Dorsolateral prefrontal cortex (tissue), 122 donors: ENCODE measurements at places on chromosomes 6 and 20.

GRCh38 chr6:98583506-98583905, 250.9 kb upstream of the POU3F2 start:
- no peak for DNase-seq

- no peak for DNase-seq
Observed at GRCh38 chr6:46606338-46606737, 46.3 kb downstream of the CYP39A1 start.

- DNase-seq = no peak
Observed at GRCh38 chr6:167748458-167749379, 78.0 kb upstream of the AFDN start.

DNA sequence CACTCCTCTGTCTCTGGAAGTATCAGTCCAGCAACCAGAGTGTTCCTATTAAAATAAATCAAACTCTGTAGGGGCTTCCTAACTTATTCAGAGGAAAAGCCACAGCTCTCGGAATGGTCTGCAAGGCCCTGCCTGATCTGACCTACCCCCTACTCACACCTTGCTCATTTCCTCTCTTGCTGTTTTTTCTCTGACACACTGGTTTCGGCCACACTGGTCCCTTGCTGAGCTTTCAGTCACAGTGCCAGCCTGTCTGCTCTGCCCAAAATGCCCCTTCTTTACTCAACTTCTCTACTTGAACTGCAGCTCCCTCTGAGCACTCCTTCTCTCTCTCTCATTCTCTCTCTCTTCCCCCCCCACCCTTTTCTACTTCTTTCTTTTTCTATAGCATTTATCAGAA, 430.2 kb downstream of the UTRN start:
- DNase-seq = no peak

- DNase-seq = no peak
Observed at GRCh38 chr6:21087188-21087587, 506.4 kb upstream of the SOX4 start.

DNA sequence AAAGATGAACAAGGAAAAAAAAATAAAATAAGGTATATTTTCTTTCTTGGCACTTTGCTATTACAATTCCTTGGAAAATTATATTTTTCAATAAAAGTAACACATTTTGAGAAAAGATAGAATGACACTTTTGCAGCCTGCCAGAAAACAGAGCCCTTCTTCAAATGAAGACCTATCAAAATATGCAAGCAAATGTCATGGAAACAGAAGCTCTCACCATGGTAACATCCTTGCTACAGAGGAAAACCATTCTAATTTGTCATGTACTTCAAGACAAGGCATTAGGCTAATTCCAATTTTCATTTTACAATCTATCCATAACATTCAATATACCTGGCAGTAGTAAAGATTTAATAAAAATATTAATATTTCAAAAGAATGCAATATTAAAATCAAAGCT, 177.9 kb downstream of the RNGTT start:
- DNase-seq = no peak

DNA sequence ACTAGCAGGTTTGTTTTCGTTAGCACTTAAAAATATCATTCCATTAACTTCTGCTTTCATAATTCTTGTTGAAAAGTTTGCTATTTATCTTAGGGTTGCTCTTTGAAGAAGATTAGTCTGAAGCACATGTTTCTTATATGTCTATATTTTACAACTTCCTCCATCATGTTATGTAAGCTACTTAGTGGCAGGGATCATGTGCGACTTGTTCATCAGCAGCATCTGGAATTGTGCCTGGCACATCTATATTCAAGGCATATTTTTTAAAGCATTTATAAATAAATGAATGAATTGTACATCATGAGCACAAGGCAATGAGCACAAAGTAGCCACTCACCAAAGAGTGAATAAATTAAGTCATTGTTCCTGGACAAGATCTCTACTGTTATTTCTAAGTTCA, 187.2 kb upstream of the COL21A1 start:
- no peak for DNase-seq

GRCh38 chr6:150622941-150623874, 23.5 kb downstream of the PLEKHG1 start:
- DNase-seq = no peak

DNA sequence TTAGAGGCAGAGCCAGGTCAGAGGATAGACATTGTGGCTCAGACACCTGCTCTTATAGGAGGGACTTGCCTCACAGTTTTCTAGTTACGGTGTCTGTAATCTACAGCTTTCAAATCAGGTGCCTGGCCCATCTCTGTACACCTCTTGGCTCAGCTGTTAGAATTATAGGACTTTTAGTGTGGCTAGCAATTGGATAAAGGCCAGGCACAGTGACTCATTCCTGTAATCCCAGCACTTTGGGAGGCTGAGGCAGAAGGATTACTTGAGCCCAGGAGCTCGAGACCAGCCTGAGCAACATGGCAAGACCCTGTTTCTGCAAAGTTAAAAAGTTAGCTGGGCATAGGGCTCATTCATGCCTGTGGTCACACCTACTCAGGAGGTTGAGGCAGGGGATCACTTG, 20.0 kb downstream of the BRPF3 start:
- no peak for DNase-seq

DNA sequence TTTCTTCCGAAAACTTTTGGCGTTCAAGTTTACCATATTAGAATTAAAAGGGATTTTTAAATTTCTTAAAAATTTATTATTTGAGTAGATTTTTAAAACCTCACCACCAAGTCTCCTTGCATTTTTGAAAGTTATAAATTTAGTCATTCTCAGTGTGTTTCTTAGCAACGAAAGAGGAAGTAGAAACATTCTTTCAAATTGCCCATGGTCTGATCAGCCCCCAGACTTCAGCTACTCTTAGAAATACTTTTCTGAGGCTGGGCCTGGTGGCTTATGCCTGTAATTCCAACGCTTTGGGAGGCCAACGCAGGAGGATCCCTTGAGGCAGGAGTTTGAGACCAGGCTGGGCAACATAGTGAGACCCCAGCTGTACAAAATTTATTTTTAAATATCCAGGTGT, 15.1 kb upstream of the RTF2 start:
- DNase-seq = no peak

DNA sequence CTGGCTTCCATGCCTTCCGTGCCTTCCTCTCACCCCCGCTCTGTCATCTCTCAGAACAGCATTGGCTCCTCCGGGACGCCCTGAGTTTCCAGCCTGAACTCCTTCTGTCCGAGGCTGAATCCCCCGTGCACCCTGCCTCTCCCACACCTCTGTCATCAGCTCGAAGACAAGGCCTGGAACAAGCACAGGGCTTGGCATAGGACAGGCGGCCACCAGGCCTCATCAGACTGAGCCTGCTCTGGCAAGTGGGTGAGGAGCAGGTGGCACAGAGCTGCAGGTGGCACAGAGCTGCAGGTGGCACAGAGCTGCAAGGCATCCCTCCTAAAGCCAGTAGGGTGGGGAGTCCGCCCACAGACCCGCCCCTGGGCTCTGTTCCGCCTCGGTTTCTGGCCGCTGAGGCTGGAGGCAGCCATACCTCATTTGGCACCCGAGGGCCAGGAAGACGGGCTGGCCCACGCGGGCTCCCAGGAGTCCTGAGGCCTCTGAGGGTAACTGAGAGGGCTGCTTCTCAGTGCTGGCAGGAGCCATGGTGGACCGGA, 60.2 kb downstream of the EZR start:
- no peak for DNase-seq

- no peak for DNase-seq
Observed at GRCh38 chr6:103925317-103925716, 934.4 kb downstream of the HACE1 start.

- no peak for DNase-seq
Observed at GRCh38 chr6:108243836-108244235, 17.0 kb downstream of the SNX3 start.

GRCh38 chr20:31870726-31871617, 538 bp downstream of the TTLL9 start:
- DNase-seq = no peak

GRCh38 chr6:100259865-100260264, 204.9 kb downstream of the SIM1 start:
- DNase-seq = no peak

GRCh38 chr6:17397764-17398194, 4.4 kb downstream of the CAP2 start:
- no peak for DNase-seq

- DNase-seq = no peak
Observed at GRCh38 chr20:37357481-37358365, 11.8 kb downstream of the SRC start.
